ENCODE measurements at places on chromosomes 13 and 19.

DNA sequence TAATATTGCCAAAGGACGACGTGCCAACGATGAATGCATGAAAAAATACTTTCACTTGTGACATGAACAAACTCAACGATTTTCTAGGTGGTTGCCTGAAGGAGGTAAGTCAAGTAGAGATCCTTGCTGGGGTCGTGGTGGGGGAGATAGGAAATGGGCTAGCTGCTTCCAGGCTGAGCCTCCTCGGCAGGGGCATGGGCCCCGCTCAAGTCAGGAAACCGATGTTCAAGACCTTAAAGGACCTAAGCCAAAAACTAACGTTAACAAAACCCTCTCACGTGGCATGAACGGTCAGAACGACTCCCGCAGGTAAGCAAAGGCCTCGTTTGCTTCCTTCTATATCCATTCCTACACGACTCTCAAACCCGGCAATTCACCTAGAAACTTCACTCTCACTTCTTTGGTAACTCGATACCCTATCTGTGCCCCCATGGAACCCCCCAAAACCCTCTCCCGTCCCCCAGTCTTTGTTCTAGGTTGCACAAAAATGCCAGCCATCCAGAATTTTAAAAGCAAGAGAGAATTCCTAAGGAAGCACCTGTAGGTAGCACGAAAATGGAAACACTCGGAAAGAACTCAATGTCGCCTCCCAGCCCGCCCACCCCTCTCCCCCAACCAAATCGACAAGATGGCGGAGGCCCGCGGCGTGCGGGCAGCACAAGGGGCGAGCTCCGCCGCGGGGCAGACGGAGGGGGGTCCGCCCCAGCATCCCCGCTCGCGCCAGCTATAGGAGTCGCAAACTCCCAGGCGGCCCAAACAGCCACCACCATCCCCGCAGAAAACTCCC, 13.6 kb downstream of the ACP4 start:
- peak; percentile 63 for DNase-seq

GRCh38 chr19:13060964-13061927, 41.4 kb downstream of the LYL1 start:
- peak; percentile 94 for DNase-seq

DNA sequence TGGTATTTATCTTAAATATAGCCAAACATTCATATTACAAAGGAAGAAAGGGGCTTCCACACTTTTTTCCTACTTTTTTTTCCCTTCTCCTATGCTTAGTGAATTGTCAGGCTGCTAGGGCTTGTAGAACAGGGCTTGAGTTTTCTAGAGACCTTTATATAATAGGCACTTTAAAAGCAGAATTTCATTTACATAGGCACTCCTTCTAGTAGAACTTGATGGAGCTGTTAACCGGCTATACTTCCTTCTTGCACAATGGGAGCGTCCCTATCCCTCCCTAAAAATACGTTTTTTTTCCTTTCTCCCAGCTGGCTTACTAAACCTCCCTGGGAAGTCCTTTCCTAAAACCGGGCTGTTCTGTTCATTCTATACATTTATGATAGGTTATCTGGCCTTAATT, 1.1 kb downstream of the TRIM13 start:
- DNase-seq, result no peak

DNA sequence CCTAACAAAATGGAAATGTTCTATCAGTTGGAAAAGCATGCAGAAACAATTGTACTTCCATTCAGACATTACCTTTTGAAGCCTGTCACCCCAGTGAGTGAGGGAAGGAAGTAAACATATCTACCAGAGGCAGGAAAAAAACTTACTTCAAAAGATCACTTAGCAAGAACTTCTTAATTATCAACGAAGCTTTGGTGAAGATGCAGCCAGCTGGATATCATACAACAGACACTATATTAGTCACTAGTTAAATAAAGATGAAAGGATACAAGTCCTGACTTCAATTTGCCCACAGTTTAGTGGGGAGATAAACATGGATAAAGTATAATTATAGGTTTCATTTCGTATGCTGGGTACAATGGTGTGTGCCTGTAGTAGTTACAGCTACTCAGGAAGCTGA, 148.8 kb downstream of the TNFRSF19 start:
- no peak for DNase-seq

GRCh38 chr19:44723952-44724319, 24.6 kb upstream of the BCL3 start:
- peak; percentile 86 for DNase-seq

- no peak for DNase-seq
These were observed 1646.2 kb upstream of the SPRY2 start for GRCh38 chr13:81987159-81987558.

DNA sequence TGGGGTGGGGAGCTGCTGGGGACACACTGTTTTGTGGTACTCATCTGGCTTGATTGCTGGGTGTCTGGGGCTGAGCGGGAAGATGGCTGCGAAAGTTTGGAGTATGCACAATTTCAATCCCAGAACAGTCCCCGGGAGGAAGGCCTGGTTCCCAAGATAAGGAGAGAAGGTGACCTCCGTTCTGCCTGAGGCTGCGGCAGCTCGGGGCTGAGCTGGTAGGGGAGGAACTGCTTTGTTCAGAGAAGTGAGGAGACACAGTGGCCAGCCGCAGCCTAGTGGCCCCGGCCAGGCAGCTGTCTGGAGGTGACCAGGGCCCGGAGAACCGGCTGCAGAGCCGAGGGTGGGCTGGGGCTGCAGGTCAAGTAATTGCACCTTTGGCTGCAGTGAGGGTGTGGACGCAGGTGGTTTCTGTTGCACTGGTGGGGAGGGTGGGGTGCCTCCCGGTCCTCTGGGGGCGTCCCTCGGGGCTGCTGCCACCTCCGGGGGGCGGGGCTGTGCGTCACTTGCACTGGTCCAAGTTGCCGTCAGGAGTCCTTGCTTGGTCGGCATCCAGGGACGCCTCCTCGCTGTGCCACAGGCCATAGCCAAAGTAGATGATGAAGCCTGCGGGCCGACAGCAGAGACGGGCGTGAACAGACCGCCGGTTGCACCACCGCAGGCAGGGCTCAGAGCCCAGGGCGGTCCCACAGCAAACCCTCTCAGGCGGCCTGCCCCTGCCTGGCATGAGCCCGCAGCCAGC, 81.3 kb downstream of the SLC7A1 start:
- DNase-seq, result no peak

GRCh38 chr13:22487932-22488331, 692.8 kb upstream of the SGCG start:
- no peak for DNase-seq

DNA sequence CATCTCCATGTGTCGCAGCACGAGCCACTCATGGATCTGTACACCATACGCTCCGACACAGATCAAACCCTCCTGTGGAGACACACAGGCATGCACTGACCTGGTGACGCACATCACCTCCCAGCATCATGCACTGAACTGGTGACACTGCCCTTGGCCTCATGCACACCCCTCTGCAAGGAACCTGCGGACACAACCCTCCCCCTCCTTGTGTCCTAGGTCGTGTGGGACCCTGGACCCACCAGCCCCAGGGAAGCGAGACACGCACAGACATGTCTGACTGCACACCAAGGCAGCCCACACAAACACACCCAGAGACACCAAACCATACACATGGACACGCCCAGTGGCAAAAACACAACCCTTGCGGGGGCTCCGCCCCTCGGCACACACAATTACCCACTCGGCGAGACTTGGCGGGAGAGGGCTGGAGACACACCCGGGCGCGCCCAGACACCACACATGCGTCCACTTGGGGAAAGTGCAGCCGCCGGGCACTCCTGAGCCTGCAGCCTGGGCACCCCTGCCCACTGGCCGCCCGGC, 2.0 kb upstream of the KCNN4 start:
- no peak for DNase-seq

DNA sequence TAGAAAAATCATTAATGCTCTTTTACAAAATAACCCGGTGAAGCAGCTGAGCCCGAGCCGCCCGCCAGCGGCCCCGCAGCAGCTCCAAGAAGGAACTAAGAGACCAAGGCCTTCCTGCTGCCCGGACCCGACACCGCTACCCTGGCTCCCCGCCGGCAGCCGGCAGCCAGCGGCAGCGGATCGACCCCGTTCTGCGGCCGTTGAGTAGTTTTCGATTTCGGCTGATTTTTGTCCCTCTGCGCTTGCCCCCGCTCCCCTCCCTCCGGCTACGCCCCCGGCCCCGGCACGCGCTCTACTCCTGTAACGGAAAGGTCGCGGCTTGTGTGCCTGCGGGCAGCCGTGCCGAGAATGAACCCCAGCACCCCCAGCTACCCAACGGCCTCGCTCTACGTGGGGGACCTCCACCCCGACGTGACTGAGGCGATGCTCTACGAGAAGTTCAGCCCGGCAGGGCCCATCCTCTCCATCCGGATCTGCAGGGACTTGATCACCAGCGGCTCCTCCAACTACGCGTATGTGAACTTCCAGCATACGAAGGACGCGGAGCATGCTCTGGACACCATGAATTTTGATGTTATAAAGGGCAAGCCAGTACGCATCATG, at the start of gene PABPC3:
Gene PABPC3 (plus strand): TSS at position 286 of the 603 bp plus-strand sequence. CDS start 63 bp downstream, at position 349.
- no peak for DNase-seq

DNA sequence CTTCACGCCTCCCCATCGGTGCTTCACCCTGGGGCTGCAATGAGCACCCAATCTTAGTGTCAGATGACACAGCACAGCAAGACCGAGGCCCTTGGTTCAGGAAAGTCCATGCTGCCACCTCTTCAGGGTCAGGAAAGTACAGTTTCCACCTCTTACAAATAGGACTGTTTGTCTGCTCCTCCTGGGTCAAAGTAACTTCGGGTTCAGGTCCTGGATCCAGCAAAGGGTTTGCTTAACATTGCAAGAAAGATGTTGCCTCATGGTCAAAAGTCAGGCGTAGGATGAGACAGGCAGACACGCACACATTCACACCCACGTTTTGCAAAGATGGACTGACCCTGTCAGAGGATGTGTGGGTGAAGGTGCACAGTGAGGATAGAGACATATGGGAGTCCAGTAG, 1.6 kb upstream of the CYP2B6 start:
- DNase-seq, result no peak

DNA sequence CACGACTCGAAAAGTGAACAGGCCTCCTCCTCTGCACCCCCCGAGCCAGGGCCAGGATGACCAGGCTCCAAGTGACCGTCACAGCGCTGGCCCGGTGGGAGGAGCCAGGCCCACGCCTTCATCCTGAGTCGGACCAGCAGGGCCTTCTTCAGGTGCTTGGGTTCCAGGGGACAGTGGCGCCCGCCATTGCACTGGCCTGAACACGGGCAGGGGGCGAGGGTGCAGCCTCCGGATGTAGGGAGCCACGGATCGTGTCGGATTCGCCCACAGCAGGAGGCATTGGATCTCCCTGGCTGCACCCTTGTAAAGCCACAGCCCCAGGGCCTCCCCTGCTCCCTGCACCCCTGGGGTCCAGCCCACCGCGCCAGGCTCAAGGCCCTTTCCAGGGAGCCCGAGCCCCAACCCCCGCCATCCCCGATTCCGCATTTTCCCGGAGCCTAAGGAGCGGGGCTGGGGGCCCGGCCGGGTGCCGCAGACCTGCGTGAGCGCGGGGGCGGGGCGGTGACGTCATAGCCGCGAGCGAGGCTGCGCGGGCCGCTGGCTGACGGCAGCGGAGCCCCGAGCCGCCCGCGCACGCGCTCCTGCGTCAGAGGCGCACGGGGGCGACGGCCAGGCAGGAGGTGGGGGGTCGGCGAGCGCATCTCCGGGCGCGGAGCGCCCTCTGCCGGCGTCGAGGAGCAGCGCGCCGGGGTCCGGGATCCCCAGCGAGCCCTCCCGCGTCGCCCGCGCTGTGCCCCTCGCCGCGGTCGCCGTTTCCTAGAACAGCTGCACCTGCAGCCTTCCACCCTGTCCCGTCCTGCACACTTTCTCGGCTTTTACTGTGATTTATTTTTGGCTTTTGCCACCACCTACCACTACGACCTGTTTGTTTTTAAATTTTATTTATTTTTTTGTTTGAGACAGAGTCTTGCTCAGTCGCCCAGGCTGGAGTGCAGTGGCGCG, 1.5 kb upstream of the ATP5F1D start:
- DNase-seq, result peak; percentile 99

- DNase-seq, result no peak
These were observed 333.1 kb downstream of the GPC6 start for GRCh38 chr13:93559718-93560117.

GRCh38 chr19:46935066-46935663, 74.4 kb downstream of the ARHGAP35 start:
- no peak for DNase-seq

DNA sequence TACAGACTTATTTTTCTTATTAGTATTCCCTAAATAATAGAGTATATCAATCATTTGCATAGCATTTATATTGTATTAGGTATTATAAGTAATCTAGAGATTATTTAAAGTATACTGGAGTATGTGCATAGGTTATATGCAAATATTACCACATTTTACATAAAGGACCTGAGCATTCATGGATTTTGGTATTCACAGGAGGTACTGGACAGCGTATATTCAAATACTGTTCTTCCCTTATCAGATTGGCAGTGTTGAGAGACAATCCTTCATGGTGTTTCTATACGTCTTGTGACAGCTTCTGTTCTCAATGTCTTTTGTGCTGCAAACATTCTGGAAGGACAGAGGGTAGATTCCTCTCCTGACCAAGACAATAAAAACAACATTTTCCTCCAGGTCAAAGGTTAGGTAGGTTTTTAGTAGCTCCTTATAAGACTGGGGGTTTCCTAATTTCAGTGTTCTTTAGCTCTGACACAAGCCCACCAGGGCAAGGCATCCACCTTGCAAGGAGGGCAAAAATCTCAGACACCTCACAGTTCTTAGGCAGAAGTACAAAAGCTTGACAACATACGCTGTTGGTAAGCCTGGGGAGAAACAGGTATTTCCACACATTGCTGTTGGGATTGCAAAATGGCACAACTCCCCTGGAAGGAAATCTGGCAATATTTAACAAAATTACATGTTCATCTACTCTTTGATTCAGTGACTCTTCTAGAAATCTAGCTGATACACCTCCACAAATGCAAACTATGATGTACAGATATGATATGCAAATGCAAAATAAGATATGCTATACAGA, 20.6 kb upstream of the PCCA start:
- DNase-seq, result no peak

- DNase-seq, result no peak
These were observed 158.2 kb downstream of the HS6ST3 start for GRCh38 chr13:96248103-96248502.

GRCh38 chr19:33064458-33064791, 263 bp downstream of the RHPN2 start:
- peak; percentile 75 for DNase-seq

- no peak for DNase-seq
These were observed 9.6 kb downstream of the PLPPR3 start for GRCh38 chr19:812049-812746.

- peak; percentile 82 for DNase-seq
These were observed 38.4 kb downstream of the GNG7 start for GRCh38 chr19:2663920-2664571.

GRCh38 chr19:56015756-56016155, 29.2 kb downstream of the NLRP5 start:
- no peak for DNase-seq

- no peak for DNase-seq
These were observed 45.4 kb downstream of the ARHGEF18 start for GRCh38 chr19:7393939-7394730.
